ENCODE measurements at places on chromosomes 12 and 14.

- DNase-seq, result no peak
These were observed 195.9 kb upstream of the GZMB start for GRCh38 chr14:24829862-24830261.

GRCh38 chr14:57869617-57870016 lies 3.7 kb upstream of the SLC35F4 start:
- DNase-seq, result no peak

- no peak for DNase-seq
These were observed 1.7 kb downstream of the CDKN1B start for GRCh38 chr12:12718853-12719252.

- no peak for DNase-seq
These were observed 19.5 kb downstream of the CCDC91 start for GRCh38 chr12:28209782-28210181.

DNA sequence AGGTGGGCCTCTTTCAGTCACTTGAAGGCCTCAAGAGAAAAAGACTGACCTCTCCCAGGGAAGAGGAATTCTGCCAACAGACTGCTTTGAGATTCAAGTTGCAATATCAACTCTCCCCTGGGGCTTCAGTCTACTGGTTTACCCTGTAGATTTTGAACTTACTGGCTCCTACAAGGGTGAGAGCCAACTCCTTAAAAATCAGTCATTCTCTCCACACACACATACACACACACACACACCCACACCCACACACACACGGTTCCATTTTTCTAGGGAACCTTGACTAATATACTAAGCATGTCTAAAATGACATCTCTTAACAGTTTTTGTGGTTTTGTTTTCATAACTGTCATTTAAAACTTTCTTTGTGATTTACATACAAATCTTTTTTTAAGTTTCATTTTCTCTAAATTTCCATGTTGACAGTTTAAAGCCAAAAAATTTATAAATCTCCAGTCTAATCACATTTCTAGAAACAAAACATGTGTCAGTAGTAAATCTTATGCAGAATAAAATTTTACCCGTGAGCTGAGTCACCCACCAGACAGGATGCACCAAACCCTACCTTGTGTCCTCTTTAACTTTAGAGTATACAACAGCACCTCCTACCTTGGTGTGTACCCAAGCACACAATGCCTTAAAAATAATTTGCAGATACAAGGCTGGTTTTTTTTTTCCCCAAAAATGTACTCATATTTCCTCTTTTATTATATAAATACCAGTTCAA lies 394.6 kb downstream of the AEBP2 start:
- no peak for DNase-seq

DNA sequence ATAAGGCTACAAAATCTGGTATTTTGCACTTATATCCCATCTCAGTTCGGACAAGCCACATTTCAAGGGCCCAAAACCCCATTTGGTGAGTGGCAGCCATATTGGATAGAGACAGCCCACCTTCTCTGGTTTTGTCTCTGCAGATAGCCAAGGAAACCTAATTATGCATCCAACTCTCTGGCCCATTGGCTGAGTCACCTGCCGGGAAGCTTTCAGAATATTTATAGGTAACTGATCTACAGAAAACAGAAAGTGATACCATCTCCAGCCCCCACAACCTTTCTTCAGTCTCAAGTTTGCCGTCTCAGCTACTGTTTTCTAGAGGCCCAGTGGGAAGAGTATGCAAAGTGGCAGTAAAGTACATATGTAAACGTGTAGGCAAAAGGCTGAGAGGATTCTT lies 33.7 kb upstream of the PPP1CC start:
- peak; percentile 21 for DNase-seq

DNA sequence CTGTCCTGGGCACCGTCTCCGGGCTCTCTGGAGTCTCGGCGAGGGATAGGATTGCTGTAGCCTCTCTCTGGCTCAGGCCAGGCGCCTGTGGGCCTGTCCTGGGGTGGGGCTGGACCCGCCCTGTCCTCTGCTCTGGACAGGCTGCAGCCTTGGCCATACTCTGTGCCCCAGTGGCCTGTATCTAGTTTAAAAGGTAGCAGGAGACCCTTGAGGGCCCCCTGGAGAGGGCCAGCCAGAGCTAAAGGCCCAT lies 1.8 kb downstream of the KIF26A start:
- DNase-seq, result no peak

Data from stimulated activated CD4-positive, alpha-beta T cell treated with anti-CD3 and anti-CD28 coated beads, TNF-alpha, amount 100 ng/mL, for 4 hours (primary cell).